ENCODE measurements at places on chromosomes 5 and 9.
A peak's percentile ranks its signal among the peaks of the same experiment; 100 is the strongest.

DNA sequence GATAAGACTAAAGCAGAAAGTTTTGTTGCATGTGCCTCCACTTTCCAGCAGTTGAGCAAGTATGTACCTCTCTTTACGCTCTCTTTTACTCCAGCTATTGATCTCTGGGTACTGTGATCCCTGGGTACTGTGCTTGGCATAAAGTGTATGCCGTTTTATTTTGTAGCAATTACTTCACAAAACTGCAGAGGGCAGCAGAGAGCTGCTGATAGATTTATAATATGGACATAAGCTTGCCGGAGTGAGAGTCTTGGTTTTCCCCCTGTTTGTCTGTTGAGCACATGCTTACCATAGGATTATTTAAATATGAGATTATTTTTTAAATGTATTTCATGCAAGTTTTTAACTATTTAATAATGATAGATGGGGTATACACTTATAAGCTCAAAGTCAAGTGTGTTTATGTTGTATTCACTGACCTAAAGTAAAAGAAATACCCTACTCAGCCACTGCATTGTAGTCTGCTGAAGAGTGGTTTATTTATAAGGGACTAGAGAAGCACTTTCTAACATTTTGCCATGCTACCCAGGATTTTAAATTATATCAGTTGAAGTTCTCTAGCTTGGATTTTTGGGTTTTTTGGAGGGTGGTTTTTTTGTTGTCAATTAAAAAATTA lies 13.0 kb downstream of the TTC1 start:
- peak; percentile 62 for DNase-seq

GRCh38 chr9:126303488-126303887 lies 23.1 kb upstream of the MVB12B start:
- DNase-seq: no peak

GRCh38 chr9:69696802-69697201 lies 24.6 kb upstream of the APBA1 start:
- DNase-seq: no peak

GRCh38 chr9:35930989-35931388 lies 21.7 kb downstream of the SPAAR start:
- no peak for DNase-seq

DNA sequence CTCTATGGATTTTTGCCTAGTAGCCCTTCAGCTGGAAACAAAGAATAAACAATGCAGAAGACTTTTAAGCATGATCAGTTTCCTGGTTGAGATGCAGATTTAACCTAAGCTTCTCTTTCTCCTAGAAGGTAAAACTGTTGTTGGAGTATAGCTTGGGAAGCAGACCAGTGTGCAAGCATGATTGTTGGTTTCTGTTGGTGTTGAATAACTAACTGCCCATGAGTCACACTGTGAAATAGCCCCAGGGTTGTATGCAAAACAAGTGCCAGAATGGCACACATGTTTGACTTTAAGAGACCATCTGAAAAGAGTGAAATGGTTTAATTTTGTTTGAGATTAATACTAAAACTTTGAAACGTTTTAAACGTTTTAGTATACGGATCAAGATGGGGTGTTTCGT lies 227.1 kb downstream of the ARHGEF28 start:
- DNase-seq: peak; percentile 0
